Activated T-cell treated with anti-CD3 and anti-CD28 coated beads, Interleukin-2, amount 50 U/mL, for 72 hours (primary cell): ENCODE measurements at places on chromosomes 7 and 10.

GRCh38 chr10:89377705-89378637 lies at the start of gene IFIT1B:
Gene IFIT1B (plus strand): TSS chr10:89378056. CDS start chr10:89378136, 80 bp downstream.
- DNase-seq = no peak

DNA sequence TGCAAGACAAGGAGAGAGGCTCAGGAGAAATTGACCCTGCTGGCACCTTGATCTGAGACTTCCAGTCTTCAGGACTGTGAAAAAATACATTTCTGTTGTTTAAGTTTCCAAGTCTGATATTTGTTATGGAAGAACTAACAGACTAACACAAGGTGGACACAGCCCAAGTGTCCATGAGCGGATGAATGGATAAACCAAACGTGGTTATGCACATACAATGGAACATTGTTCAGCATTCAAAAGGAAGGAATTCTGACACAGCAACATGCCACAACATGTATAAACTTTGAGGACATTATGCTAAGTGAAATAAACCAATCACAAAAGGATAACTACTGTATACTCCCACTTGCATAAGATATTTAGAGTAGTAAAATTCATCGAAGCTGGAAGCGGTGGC lies 76.5 kb downstream of the FAM13C start:
- no peak for DNase-seq

DNA sequence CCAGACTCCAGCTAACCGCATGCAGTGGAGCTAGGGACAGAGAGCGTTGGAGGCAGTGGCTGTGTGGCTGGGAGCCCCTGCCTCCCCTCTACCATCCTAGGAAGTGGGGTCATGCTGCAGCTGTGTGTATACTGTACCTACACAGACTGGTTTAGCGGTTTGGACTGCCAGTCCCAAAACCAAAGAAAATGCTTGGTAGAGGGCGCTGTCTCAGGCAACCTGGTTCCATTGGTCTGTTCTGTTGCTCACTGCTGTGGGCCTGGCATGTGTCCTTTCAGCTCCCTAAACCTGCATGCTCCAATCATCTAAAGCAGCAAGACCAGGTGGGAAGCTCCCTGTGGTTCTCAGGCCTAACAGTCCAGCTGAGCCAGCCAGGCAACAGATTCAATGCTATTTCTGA lies 4.5 kb downstream of the RBP4 start:
- DNase-seq = no peak

GRCh38 chr7:43431020-43431595 lies 151.8 kb upstream of the STK17A start:
- DNase-seq = no peak

DNA sequence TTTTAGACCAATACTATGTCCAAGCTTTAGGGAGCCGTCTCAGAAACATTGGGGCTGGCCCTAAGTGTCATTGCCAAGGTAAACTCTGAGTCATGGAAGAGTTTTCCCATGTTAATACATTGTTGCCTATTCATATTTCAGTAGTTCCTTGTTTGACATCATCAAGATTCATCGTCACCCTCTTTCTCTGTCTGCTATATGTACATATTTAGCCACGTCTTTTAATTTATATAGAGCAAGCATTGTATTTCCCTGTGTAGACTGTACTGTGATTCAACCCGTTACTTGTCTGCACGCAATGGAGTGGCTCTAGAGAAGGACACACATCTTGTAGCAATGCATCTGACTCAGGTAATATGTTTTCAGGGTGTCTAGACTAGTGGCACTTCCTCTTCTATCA lies 217.9 kb upstream of the TPK1 start:
- no peak for DNase-seq

GRCh38 chr7:129047761-129048160 lies 7.2 kb downstream of the TNPO3 start:
- DNase-seq = no peak

DNA sequence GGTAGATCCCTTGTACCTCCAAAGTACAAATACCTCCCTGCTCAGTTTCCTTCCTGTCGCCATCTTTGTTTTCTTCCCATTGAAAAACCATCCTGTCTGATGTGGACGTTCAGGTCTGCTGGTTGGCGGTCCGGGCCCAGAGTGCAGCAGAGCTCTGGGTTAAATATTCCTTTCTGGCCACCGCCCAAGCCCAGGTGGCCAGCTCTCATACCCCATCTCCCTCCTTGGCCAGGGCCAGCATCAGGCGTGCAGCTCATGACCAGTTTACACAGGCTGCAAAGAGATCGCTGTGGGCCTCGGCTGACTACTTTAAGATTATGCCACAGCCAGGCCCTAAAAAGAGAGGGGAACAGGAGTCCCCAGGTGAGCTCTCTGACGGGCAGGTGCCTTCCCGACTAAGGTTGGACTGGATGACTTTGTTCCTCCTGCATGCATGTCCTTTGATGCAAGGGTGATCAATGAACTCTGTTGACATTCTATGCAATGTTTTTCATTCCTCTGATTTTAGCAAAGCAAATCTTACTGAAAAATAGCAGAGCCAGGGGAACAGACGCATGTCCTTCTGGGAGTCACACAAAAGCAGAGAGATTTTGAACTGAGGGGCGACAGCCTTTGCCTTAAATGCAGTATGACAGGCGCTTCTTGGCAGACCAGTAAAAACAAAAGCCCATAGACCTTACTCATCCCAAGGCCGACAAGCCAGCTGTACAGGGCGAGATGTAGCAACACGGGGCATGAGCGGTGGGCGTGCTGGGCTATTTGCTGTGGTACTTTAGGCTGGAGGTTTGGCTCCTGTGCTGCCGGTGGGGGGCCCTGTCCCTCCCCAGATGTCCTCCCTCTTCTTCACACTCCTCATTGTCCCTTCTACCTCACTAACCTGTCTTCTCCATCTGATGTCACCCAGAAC lies 33.3 kb upstream of the SH2B2 start:
- no peak for DNase-seq

- DNase-seq = no peak
These were observed 148.9 kb downstream of the PARD3 start for GRCh38 chr10:34666008-34666704.

GRCh38 chr7:100556541-100556940 lies 17.2 kb downstream of the SAP25 start:
- no peak for DNase-seq

DNA sequence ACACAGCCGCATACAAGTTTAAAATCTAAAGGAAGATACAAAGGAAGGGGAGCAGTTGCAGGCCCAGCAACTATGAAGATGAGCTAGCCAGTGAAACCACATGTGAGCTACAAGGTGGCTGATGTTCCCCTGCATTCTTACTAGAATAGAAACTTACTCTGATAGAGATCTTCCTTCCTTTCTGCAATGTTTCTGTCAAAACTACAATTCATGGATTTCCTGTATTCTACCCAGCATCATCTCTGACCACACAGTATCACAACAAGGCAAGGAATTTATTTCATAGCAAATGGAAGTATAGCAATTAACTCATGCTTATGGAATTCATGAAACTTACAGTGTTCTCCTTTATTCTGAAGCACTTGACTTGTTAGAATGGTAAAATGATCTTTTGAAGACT lies 68.7 kb upstream of the AASS start:
- no peak for DNase-seq

DNA sequence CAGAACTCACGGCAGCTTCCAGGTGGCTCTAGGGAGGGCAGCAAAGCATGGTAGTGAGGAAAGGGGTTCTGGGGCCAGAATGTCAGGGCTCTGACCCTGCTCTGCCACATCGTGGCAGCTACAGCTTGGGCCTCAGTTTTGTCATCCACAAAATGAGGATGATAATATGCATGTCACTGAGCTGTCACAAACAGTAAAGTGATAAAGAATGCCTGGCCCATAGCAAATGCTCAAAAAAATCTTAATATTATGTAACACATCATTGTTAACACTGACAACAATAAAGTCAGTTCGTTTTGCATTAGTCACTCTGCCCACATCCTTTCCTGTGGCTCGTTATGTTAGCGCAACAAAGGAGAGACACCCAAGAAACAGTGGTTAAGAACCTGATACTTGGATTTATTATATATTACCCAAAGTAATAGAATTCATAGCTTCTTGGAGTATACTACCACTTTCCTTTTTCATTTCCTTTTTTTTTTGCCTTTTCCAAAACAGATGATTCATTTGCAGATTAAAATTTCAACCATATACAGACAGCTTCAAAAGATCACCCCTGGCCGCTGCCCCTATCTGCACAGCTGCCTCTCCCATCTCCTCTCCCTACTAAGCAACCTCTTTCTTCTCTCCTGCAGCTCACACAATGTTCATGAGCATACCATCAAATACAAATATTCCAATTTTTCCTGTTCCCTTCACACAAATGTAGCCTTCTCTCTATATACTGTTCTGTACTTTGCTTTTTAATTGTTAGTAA lies 45.5 kb upstream of the DDC start:
- peak; percentile 48 for DNase-seq

DNA sequence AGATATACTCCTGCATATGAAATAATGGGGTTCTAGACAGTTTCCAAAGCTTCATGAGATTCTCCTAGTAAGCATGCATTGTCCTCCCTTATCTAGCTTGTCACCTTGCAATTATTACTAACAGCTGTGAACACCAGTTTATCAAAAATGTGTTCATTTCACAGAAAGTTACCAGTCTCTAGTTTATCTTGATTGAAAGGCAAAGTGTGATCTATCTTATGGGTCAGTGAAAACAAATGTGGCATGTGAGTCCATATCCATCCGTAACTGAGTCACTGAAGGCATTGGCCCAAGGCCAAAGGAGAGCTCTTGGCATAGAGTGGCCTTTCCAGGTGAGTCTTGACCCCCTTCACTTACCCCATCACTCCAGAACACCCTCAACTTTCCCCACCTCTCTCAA lies 53.2 kb downstream of the GSAP start:
- no peak for DNase-seq

DNA sequence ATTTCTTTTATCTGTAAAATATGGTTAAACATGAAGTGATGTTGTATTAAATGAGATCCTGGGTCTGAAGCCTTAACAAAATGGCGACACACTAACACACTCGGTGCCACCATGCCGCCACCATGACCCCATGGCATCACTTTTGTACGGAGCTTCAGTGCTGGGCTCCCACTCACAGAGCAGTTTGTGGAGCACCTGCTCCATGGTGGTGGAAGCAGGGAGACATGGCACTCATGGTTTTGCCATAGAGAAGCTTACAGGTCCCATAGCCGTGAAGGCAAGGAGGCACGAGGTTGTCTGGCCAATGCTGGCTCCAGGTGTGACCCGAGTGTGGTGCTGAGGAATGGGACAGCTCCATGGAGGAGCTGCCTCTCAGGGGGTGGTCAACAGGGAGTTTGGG lies 63.5 kb upstream of the EN2 start:
- DNase-seq = no peak

DNA sequence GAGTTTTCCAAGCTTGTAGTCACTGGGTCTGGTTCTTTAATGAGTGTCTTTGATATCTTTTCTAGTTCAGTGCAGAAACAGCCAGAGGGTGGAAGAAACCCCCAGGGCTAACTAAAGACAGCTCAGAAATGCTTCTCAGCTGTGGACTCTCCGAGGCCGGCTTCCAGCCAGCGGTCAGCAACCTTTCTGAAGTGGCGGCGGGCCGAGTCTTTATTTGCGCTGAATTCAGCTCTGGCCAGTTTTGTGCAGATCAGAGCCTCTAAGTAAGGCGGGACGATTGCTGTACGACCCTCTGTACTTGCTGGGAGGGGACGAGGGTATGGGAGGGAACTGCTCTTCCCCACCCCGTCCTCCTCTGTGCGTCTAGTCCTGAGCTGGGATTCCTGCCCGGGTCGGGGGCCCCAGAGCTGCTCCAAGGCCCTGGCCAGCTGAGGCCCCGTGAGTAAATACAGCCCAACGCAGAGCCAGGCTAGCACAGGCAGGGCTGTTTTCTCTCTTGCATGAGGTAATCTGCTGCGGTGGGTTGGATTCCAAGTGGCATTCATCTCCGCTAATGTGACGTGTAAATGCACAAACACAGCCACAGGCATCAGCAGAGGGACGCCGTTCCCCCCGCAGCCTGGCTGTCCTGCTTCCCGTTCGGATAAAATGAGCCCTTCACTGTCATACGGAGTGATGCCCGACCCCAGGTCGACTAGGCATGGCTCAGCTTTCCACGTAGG lies 159.8 kb downstream of the PIP4K2A start:
- no peak for DNase-seq

- DNase-seq = no peak
These were observed 140.5 kb downstream of the LRRC4 start for GRCh38 chr7:127890726-127891125.

DNA sequence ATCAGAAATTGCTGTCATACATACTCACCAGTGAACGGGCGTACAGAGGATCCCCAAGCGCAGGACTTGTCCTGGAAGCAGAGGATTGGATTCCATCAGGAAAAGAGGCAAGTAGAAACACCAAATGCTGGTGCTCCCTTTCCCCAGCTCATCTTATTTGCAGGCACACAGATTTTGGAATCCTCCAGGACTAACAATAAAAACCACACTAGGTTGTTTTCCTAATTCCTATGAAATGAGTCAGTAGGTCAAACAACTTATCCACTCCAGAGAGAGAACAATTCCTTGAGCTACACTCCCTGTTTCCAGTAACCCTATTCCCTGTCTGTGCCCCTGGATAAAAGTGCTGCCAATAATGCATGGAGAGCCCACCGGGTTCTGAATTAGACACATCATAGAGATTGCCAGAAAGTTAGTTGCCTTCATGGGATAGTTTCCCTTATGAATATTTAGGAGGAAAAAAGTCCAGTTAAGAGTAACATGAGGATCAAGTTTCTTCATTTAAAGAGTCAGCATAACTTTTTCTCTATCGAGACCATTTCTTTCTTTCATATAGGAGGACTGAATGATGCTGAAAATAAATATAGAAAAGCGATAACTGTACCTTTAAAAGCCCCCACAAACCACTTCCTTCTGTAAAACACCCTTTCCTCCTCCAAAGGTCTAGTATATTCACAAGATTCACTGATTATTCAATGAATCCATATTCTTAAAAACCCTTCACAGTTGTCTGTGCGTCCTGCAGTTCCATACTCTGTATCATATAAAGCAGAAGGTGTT lies 178.3 kb upstream of the KLF14 start:
- no peak for DNase-seq

GRCh38 chr10:84397735-84398144 lies 69.4 kb downstream of the CCSER2 start:
- no peak for DNase-seq

DNA sequence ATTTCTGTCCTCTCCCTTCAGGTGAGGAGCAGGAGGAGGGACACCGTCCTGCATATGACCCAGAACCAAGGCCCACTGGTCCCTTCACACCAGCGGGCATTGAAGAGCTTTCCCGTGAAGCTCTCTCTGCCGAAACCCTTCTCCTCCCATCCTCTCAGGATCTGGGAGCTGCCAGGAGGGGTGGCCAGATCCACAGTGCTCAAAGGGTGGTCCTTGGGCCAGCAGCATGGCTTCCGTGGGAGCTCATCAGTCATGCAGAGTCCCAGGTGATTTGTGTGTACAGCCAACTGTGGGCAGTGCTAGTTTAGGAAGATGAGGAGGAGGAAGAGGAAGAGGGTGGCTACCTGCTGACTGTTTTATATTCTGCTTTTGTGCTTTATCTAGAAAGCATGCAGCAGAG lies 28.4 kb downstream of the CNPY1 start:
- no peak for DNase-seq

- peak; percentile 69 for DNase-seq
These were observed 12.7 kb downstream of the IKZF1 start for GRCh38 chr7:50317221-50317678.

GRCh38 chr7:127114742-127115265 lies 137.9 kb downstream of the GRM8 start:
- no peak for DNase-seq

- no peak for DNase-seq
These were observed 96.2 kb downstream of the EXOC4 start for GRCh38 chr7:133349101-133349500.
